ENCODE measurements at places on chromosomes 4 and X.

GRCh38 chr4:42361456-42361855 is 35.8 kb upstream of the SHISA3 start:
- no peak for DNase-seq

GRCh38 chr4:2322841-2323240 is 60.9 kb upstream of the MXD4 start:
- no peak for DNase-seq

DNA sequence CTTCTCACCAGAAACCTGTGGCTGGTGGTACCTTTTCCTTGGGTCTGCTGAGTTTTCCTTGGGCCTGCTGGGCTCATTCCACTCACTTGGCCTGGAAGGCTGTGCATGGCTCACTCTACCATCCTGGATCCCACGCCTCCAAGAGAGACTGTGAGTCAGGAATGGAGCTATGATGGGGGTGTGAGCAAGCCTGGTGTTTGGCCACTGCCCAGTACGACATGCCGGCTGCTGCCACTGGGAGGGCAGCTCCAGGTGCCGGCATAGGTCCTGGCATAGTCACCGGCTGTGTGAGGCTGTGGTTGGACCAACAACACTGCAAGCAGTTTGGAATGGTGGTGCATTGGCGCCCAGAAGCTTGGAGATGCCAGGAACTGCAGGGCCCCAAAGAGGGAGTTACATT is 721.7 kb downstream of the PCDH18 start:
- DNase-seq, result no peak

DNA sequence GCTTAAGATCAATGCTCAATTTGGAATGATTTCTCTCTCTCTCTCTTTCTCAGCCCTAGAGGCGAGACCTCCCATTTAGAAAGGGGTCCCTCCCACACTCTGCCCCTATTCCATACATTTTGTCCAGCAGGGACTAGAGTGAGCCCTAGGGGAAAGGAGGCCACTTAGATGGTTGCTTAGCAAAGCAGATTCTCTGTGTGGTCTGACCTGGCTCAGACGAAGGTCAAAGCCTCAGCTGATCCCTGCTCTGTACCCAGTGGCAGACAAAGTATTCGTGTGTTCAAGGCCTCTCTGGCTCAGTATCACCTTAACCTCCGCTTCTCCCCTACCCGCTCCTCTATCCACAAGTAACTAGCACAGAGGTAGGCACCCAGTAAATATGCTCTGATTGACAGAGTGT is 78.4 kb downstream of the HPRT1 start:
- no peak for DNase-seq

All from liver (tissue), 10 donors.